ENCODE measurements at places on chromosomes 11 and 22.
A peak's percentile ranks its signal among the peaks of the same experiment; 100 is the strongest.

DNA sequence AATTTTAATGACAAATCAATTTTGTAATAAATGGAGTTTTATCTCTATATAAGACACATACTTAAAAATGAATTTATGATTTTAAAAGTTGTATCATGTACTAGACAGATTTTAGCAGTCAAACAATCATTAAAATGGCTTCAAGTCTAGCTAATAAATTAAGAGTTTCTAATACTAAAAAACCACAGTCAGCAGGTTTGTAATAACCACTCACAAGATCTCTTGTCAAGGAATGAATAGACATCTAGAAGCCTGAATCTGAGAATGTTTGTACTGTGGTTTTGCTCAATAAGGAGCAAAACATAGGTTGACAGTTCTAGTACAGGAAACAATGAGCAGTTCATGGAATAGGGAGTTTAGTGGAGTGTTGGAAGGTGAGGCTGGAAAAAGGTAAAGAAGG is 81.2 kb downstream of the DEUP1 start:
- no peak for DNase-seq

DNA sequence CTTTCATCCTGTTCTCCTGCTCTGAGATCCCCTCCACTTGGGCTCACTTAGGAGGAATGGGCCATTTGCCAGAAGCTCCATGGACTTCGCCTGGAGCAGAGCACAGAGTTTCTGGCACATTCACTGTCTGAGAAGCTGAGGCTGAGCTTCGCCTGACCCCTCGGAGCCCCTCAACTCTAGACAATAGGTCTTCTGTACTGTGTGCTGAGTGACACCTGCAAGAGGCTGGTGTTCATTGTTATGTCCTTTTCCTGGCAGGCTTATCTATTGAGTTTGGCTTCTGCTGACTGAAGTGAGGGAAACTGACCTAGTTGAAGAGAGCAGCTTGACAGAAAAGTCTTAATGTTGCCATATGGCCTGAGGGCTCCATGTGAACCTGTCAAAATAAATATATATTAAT is 124.3 kb downstream of the EHF start:
- no peak for DNase-seq

- peak; percentile 49 for DNase-seq
These were observed at the start of gene INPPL1 for GRCh38 chr11:72224564-72225410. INPPL1 (plus strand) TSS chr11:72224767; CDS start chr11:72224985, 218 bp downstream.

DNA sequence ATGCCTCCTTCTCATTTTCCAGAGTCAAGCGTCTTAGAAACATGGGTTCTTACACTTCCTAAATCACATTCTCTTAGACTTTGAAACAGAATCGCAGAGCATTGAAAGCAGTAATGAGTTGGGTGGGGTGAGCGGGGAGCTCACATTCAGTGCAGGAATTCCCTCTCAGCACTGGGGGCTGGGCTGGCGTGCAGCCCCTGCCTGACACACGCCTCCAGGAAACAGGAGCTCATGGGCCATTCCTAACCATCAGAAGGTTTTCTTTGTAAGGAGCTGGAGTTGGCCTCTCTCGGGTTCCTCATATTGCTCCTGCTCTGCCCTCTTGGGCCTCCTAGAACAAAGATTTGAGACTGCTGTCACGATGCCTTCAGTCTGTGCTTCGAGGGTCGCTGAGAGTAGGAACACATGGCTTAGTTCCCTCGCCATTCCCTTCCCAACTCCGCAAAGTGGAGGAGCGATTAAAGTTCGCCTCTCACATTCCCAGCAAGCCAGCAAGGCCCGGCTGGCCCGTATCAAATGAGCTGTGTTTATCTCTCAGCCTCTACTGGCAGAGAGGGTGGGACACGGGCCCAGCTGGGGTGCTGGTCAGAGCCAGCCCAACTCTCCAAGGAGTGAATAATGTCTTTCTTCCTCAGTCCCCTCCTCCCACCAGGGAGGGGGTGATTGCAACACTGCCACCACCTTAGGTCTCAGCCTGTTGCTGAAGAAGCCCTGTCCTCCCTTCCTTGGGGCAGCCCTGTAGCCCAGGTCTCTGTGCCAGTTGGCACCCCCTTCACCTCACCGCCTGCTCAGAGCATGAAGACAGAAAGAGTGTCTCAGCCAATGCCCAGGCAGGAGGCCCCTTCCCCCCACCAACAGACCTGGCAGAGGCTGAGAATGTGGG is 10.4 kb downstream of the CHRDL2 start:
- no peak for DNase-seq

GRCh38 chr22:26892166-26893041 is 235.0 kb downstream of the MIAT start:
- DNase-seq = no peak

GRCh38 chr11:47854667-47855066 is 6.5 kb upstream of the NUP160 start:
- DNase-seq = no peak

DNA sequence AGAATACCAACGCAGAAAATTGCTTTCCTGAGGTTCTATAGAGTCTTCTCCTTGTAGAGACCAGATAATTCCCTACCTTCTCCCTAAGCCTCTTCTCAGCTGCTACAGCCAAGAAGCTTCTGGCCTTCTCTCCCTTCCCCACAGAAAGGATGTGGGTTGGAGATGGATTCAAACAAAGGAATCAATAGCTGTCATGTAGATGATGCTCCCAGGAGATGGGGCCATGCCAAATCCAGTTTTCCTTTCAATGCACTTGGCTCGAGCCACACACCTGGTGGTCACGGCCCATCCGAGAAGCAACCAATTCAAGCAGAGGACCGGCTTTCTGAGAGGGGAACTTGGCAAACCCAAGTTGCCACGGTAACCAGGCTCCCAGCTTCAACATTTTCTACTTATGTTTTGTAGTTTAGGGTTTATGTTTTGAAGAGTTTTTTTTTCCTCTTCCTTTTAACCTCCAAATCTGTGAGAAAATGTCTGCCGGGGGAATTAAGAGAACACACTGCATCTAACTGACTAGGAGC is 31.3 kb upstream of the OPCML start:
- DNase-seq = no peak

DNA sequence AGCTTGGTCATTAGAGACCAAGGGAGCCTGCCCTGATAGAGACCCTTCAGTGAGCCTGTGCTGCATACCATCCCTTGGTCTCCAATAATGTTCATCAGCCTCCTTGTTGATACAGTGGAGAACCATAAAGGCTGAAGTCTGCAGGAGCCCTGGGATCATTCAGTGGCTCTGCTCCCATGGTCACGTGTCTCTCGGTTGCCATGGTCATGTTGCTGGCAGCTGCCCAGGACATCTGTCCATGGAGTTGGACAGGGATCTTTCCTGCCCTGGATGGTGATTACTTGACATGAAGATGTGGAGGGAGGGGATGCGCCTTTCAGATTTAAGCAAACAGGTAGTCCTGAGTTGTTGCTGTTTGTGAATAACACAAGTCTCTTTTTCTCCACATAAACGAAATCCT is 38.2 kb downstream of the CYB5R2 start:
- no peak for DNase-seq

DNA sequence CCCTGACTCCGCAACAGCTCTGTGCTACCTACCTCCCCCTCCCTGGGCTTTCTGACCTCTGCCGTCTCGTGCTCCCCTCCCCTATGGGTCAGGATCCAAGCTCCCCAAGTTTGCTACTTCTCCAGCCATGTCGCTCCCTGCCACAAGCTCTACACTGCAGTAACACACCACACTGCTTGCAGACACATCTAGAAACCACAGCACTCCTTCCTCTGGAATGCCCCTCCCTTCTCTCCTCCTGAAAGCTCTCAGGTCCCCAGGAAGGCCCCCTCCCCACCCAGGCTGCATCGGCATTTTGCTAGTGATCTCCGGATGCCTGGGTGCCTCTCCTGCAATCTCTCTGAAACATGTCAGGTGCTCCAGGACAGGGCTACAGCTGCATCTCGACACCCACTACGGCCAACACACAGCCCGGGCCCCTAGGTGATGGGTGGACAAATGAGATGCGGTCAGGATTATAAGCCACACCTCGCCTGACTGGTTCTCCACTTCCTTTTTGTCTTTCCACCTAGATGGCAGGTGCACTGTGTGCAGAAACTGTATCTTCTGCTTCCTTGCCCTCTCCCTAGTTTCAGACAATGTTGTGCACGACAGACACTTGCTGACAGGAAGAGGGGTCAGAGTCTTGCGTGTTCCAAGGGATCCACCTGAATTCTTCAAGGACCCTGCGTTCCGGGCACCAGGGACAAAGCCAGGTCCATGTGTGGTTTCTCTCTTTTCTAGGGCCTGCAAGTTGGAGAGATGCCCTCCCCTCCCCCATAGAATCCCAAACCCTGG is 22.9 kb downstream of the RPUSD4 start:
- no peak for DNase-seq

DNA sequence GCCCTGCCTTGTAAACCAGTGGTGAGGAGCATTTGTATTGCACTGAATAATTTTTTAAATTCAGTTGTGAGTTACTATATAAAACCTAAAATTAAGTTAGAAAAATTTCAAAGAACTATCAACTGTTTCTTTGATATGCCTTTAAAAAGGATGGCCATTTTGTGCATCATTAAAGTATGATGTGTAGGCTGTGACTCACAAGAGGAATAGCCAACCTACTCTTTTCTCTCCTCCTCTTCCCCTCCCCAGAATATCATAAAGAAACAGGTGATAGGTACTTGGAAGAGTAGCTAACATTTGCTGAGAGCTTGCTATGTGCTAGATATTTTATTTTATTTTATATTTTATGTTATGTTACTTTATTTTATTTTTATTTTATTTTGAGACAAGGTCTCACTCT is 10.6 kb upstream of the PIK3C2A start:
- DNase-seq = no peak

DNA sequence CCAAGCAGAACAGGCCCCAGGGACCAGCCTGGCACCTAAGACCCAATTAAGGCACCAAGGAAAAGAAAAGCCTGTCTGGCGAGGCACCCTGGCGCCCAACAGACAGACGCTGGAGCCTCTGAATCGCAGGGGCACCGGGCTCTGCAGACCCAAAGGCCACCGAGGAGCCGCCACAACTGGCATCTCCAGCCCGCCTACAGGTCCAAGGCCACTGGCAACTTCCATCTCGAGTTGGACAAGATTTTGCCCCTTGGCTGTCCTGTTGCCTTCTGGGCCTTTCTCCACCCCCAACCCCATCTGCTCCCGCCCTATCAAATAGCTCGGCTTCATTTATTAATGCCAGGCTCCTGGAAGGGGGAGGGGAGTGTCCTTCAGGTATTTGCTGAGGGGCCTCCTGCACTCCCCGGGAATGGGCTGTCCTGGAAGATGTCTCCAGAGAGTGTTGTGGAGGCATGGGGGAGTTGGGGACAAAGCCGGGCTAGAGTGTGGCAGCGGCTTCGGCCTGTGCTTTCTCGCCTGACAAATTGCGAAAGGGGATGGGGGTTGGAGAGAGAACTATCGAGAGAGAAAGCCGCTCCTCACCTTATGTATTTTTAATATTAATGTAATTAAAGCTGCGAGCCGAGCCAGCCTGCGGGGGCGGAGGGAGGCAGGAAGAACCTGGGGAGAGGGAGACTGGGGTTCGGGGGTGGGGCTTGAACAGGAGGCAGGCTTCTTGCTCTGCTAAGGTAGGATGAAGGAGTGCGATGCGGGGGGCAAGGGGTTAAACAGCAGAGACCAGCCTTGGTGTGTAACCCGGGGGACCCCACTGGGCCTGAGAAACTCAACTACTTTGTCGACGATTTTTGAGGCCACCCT is 2.0 kb downstream of the DSCAML1 start:
- DNase-seq = no peak

DNA sequence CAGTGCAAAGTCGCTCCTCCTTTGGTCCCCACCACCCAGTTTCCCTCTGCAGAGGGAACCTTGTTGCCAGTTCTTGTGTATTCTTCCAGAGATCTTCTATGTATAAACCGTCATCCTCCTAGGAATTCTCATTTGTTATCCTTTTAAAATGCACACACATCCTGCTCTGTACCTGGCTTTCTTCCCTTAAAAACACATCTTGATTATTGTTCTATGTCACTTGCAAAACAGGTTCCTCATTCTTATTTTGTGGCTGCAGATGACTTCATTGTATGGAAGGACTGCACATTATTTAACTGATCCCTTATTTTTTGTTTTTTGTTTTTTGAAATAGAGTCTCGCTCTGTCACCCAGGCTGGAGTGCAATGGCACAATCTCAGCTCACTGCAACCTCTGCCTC is 26.6 kb upstream of the SYT7 start:
- DNase-seq = no peak

DNA sequence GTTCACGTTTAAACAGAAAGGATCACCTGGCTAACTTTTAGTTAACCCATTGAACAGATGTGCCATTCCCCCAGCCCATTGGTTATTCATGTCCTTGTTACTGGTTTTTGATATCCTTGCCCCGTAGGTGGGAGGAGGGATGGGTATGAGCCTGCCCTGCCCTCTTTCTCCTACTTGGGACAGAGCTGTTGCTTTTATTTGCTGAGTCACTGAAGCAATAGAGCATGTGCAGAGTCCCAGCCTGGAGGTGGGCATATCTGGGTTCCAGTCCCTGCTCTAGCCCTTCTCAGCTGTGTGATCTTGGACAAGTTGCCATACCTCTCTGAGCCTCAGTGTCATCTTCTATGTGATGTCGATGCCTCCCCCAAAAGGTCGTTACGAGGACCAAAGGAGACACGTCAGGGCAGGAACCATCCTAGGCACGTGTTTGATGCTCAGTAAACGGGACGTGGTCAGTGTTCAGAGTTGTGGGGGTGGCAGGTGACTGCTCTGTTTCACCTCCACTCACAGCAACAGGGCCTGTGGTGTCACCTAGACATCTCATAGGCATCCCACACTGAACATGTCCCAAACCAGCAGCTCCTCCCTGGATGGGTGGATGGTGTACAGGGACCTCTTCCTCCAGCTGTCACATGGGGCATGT is 61.0 kb downstream of the BMAL1 start:
- no peak for DNase-seq

DNA sequence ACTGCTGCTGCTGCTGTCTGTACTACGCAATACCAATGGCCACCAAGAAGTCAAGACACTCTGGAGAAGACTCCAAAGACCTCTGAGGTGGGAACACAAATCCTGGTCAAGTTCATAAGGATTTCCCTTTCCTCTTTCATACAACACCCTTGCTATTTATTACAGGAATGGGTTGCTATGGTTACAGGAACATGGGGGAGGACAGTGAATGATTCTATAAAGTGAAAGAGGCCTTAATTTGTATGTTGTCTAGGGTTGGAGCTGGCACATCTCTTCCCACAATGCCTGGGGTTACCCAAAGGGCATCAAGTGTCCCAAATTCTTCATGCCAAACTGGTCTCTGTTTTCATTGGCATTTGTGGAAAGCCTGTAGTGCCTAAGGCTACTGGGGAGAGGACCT is 11.4 kb upstream of the SEC14L3 start:
- DNase-seq = no peak

DNA sequence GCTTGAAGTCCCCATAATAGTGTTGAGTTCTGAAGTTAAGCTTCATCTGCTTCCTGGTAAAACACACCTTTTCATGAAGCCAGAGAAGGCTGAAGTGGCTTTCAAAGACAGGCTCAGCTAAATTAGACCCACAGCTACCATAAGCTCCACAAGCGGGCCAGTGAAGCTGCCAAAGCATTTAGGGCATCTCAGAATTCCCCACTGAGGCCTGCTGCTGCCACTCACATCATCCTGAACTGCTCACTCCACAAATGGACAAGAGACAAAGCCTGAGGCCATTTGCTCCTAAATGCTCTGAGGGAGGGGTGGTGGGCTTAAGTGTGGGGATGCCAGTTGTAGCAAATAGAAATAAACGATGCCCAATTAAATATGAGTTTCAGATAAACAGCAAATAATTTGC is 14.6 kb downstream of the CCDC83 start:
- DNase-seq = no peak

Measured in stimulated activated CD4-positive, alpha-beta T cell treated with anti-CD3 and anti-CD28 coated beads, Interleukin-12 subunit alpha, Interleukin-12 subunit beta, amount 100 ng/mL, for 4 hours (primary cell).